ENCODE measurements at places on chromosomes 1 and 21.
A peak's percentile ranks its signal among the peaks of the same experiment; 100 is the strongest.

DNA sequence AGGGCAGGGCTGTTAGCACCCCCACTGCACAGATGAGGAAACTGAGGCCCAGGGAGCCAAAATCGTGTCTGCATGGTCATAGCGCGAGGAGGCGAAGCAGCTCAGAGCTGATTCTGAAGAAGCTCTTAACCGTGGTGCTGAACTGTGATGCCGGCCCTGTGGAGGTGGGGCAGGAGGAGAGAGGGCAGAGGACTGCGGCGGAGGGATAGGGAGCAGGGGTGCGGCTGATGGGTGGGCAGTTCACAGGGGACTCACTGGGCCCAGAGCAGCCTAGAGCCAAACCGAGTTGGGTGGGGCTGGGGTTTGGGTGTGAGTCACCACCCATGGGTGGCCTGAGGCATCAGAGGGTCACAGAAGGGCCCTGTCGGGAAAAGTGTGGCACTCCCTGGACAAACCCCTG, 74.7 kb downstream of the RAP1GAP start:
- DNase-seq: no peak

GRCh38 chr1:91130256-91130985, 108.6 kb upstream of the ZNF644 start:
- no peak for DNase-seq

- DNase-seq: no peak
These were observed 198.8 kb downstream of the PLPP3 start for GRCh38 chr1:56380531-56380930.

DNA sequence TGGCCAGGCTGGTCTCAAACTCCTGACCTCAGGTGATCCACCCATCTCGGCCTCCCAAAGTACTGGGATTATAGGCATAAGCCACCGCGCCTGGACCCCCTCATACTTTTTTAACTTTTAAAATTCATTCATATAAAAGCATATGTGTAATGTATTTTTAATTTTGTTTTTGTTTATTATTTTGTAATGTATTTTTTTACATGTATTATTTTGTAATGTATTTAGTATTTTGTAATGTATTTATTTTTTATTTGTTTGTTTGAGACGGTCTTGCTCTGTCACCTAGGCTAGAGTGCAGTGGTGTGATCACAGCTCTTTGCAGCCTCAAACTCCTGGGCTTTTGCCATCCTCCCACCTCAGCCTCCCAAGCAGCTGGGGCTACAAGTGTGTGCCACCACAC, 12.0 kb upstream of the BRWD1 start:
- no peak for DNase-seq

DNA sequence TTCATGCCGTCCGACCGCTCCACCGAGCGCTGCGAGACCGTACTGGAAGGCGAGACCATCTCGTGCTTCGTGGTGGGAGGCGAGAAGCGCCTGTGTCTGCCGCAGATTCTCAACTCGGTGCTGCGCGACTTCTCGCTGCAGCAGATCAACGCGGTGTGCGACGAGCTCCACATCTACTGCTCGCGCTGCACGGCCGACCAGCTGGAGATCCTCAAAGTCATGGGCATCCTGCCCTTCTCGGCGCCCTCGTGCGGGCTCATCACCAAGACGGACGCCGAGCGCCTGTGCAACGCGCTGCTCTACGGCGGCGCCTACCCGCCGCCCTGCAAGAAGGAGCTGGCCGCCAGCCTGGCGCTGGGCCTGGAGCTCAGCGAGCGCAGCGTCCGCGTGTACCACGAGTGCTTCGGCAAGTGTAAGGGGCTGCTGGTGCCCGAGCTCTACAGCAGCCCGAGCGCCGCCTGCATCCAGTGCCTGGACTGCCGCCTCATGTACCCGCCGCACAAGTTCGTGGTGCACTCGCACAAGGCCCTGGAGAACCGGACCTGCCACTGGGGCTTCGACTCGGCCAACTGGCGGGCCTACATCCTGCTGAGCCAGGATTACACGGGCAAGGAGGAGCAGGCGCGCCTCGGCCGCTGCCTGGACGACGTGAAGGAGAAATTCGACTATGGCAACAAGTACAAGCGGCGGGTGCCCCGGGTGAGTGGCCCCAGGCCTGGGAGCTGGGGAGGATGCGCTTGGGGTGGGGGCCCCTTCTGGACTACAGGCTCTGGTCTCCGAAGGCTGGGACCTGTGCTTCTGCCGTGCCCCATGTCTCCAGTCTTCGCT, 1.1 kb downstream of the SKI start:
- DNase-seq: no peak

GRCh38 chr21:25571726-25572121, 35.6 kb downstream of the MRPL39 start:
- no peak for DNase-seq

GRCh38 chr1:117650840-117651568, 45.2 kb downstream of the TENT5C start:
- no peak for DNase-seq

- DNase-seq: no peak
These were observed 31.1 kb downstream of the ZC3H11B start for GRCh38 chr1:219581766-219582165.

- no peak for DNase-seq
These were observed 85.1 kb upstream of the CSF3R start for GRCh38 chr1:36567601-36568341.

DNA sequence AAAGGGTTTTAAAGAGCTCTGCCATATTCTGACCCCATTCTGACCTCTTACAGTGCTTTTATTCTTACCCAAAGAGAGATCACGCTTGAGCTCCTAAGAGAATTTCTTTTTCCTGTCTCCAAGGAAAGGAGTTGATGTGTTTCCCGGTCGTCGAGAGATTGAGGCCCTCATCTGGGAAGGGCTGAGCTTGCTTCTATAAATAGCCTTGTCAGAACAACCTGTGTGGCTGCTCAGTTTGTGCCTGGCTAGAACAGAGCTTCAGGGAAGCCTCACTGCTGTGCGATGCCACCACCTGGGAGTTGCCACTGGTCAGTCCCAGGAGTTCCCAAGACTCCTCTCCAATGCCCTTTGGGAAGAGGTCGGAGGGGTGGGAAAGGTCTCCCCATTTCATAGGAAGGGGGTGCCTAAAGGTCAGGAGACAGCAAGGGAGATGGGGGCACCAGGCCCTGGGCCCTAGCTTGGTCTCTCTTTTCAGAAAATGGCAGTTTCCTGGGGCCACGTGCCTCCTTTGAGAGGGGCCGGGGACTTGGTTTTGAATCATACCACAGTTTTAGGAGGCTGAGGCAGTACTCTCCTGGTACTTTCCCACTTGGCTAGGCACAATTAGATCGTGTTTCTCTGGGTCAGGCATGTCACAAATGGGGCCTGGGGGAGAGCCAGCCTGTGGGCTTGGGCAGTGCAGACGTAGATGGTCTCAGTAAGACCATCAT, 52.1 kb downstream of the EIF2D start:
- DNase-seq: no peak

- no peak for DNase-seq
These were observed 158.9 kb downstream of the KCNK2 start for GRCh38 chr1:215241451-215241850.

DNA sequence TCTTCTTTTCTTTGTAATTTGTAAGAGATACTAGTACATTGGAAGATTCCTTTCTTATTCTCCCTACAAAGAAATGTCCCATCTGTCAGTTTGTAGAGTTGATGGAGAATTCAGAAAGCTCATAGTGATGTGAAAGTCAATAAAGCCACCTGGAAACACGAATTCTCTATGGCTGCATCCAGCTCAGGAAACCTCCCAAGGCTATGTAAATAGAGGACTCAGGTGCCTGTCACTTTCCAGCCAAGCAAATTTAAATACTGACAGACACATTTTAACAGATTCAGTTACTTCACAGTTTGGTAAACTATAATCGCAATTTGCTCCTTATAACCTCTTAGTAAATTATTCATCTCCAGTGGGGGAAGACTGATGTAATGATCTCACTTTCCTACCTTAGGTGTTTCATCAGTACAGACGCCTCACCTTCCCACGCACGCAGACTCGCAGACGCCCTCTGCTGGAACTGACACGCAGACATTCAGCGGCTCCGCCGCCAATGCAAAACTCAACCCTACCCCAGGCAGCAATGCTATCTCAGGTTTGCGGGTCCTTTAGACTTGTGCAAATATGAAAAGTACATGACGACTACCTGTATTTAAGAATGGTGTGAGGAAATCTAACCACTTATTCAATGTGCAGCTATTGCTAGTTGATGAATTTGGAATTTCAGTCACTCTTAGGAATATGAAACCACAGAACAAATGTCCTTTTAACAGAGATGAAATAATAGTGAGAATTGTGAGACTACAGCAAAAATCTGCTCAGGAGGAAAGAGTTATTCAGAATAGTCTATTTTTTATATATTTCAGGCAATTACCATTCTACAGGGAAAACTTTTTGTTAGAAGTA, 60.6 kb downstream of the PTPRC start:
- no peak for DNase-seq

DNA sequence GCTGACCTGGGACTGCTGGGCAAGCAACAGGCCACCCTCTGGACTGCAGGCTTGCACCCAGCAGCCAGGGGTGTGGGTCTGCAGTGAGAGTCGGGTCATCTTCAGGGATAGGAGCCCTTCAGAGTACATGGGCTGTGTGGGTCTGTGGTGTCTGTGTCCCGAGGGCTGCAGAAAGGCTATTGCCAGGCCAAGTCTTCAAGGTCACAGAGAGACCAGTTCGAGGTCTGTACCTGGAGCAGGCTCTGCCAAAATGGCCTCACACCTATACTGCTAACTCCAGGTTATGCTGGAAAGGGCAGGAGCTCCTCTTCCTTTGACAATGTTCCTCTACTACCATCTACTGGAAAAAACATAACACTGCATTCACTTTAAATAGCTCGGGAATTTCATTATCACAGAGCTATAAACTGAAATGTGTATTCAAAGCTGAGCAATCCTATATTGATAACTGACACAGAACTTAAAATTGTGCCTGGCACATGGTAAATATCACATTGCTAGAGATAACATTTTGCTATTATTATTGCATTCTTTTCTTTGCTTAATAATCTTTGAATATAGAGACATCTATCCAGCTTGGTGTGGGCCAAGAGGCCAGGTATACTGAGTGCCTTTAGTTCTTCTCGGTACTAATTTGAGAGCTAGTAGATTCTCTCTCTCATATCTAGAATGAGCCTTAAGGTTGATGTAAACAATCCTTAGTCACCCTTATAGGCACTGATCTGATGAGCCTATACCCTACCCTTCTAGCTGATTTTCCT, 6.9 kb upstream of the DNAH14 start:
- no peak for DNase-seq

- no peak for DNase-seq
These were observed 22.2 kb downstream of the VAV3 start for GRCh38 chr1:107942814-107943213.

DNA sequence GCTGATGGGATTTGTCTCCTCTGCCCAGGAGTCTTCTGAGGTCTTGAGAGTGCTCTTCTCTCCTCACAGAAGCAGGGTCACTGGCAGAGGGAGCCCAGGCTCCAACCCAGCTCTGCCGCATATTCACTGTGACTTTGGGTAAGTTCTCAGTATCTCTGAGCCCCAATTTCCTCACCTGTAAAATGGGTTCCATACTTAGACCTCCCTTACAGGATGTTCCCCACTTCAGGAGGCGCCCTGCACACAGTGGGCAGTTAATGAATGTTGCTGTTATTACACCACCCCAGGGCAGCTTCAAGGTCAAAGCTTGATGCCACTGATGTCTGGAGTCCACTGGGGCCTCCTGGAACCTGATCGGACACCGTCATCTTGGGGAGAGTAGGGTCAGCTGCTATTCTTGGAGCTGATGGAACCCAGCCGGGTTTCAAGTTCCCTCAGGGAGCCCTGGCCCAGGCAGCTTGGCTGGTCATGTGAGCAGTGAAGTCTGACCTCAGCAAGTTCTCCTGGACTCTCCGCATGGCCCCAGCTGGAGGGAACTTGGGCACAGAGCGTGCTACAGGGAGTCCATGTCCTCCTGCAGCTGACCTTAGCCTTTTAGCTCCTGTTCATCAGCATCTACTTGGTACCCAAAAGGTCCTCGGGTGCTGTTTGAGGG, 21.8 kb downstream of the COA7 start:
- DNase-seq: no peak

- DNase-seq: no peak
These were observed 59.6 kb downstream of the CAPZB start for GRCh38 chr1:19425646-19426239.

GRCh38 chr21:29117372-29117955, 13.0 kb upstream of the MAP3K7CL start:
- DNase-seq: peak; percentile 43

DNA sequence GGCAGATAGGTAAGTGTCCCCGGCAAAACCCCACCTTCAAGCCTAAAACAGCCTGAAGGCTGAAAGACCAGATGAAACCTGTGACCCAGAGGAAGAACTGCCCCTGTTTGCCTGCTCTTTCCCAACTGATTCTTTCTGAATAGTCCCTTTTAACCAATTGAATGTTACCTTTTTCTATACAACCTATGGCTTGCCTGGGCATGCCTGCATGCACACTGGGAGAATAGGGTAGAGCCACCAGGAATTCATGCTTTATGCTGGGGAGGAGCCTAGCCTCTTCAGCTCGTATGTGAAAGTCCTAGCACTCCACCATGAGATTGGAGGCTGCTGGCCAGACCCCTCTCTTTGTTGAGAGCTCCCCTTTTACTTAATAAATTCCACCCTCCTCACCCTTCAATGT, 340.0 kb downstream of the PTBP2 start:
- no peak for DNase-seq

- DNase-seq: no peak
These were observed 15.2 kb upstream of the LMNA start for GRCh38 chr1:156099282-156099681.

All from GM12864 (cell line).